Sciatic nerve (tissue), 2 donors: ENCODE measurements at places on chromosomes 11 and 22.

GRCh38 chr11:102985850-102986249 is 30.3 kb upstream of the MMP13 start:
- no peak for DNase-seq

DNA sequence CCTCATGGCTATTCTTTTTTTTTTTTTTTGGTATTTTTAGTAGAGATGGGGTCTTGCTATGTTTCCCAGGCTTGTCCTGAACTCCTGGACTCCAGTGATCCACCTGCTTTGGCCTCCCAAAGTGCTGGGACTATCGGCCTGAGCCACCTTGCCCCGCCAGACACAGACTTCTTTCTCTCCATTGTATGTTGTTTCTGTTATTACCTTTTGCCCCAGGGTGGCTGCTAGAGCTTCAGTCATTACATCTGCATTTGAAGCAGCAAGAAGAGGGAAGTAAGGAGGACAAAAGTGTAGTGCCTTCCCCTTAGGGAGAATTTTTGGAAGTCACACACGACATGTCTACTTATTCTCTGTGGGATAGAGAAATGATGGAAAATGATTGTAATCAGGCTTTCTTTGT is 10.1 kb upstream of the OSBP start:
- DNase-seq: no peak

- DNase-seq: no peak
Observed at GRCh38 chr11:62959422-62959980, 25.3 kb downstream of the SLC22A6 start.

DNA sequence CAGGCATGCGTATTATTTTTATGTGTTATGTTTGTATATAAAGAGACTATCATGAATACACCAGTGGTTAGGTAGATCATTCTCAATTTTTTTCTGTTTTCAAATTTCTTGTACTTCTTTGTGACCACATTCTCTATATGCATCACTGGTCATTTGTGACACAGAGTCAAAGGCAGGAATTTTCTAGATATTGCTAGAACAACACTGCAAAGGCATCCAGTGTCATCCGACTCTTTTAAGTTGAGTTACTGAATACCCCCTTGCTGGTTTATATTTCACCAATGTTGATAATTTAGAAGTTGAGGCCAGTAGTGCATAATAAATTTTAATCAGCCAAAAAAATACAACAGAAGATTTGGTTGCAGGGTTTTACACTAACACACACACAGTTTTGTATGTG is 351.8 kb downstream of the CASP12 start:
- DNase-seq: no peak

DNA sequence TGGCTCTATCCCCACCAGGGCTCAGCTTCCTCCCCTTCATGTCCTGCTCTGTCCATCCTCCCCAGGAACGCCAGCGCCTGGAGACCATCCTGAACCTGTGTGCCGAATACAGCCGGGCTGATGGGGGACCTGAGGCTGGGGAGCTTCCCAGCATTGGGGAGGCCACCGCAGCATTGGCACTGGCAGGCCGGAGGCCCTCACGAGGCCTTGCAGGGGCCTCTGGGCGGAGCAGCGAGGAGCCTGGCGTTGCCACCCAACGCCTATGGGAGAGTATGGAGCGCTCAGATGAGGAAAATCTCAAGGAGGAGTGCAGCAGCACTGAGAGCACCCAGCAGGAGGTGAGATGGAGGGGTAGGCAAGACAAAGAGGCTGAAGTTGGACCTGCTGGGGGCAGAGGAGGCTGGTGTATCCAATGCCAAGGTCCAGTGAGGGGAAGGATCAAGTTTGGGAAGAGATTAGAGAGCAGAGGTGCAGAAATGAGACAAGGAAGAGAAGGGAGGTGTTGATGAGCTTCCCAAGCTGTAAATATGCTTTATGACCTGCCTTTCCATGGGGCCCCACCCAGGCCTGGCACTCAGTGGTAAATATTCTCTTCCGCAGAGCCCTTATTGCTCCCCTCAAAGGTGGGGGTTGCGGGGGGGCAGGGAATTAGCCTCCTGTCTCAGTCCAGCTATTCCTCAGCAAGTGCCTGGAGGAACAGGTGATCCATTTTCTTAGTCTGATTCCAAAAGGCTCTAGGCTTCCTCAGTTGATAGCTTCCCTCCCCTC is 23.9 kb downstream of the PHLDB1 start:
- no peak for DNase-seq

DNA sequence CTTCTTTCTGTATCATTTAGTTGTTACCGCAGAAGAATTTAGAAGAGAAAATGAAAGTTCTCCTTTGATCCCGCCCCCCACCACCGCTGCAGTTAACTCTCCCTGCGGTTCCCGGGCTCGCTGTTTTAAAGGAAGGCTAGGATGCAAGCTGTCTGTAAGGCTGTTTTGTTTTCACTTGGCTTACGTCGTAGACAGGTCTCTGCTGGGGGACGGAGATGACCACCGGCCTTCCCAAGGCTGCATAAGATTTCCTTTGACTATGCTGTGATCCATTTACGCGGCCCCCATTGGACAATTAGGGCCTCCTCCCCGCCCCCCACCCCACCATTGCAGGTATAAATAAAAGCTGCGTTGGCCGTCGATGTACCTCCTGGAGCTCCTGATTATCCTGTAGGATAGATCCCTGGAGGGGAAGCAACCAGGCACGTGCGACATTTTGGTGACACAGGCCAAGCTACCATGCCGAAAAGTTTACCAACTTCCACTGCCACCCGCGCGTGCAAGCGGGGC is 1.4 kb upstream of the CPT1A start:
- DNase-seq: no peak

- peak; percentile 94 for DNase-seq
Observed at GRCh38 chr11:66568124-66568916, at the start of gene CTSF. Gene CTSF (minus strand): TSS chr11:66568606. CDS start chr11:66568486, 120 bp downstream.

GRCh38 chr11:122642472-122642922 is 13.0 kb upstream of the UBASH3B start:
- no peak for DNase-seq
